ENCODE measurements at places on chromosomes 5 and 9. TPM values are rescaled to one million over a fixed set of nuclear protein-coding genes. Genes with fewer than 3 reads are reported as not detected.

DNA sequence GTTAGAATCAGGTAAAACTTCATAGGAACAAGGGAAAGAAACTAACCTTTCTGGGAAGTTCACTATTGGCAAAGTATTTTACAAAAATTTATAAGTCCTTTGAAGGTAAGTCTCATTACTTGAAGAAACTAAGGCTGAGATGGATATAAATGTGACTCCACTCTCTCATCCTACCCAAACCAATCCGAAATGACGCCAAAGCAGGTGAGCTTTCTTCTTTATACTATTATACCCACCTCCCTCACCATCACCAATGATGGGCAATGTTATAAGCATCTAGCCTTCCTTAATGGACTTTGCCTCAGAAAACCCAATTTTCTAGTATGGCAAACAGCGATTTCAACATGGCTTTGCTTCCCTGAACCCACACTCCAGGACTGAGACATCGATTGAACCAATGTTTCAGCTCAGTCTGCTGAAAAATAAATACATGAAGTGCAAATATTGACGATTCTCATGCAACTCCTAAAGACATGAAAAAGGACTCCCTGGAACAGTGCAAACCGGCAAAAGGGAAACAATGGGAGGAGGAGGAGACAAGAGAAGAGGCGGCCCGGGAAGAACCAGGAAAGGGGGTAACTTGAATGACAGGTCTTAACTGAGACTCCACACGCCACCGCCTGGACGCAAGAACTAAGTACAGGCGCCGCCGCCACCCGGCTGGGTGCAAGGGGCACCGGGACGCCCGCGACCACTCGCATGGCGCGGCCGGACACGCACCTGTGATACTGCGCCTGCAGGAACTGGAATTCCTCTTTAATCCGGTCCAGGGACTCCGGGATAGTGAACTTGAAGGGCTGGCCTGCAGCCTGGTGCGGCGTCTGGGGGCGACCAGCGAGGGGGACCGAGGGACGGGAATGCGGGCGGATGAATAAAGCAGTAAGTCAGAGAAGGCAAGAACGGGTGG, 2.5 kb downstream of the TLE1 start:
- H3K4me1 ChIP-seq, result peaks cover 8% of the 10 kb centered on the region
- H3K27ac ChIP-seq, result peak overlapping the region; percentile 89
- peak; percentile 92 for DNase-seq
- H3K4me3 ChIP-seq, result no peak overlapping the region
- no peaks in the 10 kb centered on the region for H3K27me3 ChIP-seq
- peaks cover 17% of the 10 kb centered on the region for H3K36me3 ChIP-seq

DNA sequence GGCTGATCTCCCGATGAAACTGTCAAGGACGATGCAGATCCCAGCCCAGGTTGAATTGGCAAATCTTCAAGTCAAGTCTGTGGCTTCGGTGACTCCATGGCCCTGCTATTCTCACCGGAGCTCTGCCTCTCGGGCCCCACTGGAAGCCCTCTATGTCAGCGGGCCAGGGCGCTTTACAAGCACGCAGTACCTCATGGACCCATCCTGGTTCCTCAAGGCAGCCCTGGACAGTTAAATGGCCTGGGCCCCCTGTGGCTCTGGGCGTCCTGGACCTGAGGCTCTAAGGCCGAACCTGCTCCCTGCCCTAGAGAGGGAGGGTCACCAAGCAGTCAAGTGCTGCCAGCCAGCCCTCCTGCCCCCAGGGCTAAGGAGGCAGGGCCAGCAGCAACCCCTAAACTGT, 45.3 kb downstream of the STC2 start:
- H3K36me3 ChIP-seq, result no peaks in the 10 kb centered on the region
- no peak overlapping the region for H3K27ac ChIP-seq
- no peak for DNase-seq

GRCh38 chr5:155508673-155509072, 495.1 kb downstream of the KIF4B start:
- no peak overlapping the region for H3K4me3 ChIP-seq
- no peak for DNase-seq
- no peaks in the 10 kb centered on the region for H3K27me3 ChIP-seq
- H3K36me3 ChIP-seq, result no peaks in the 10 kb centered on the region
- H3K27ac ChIP-seq, result no peak overlapping the region
- no peaks in the 10 kb centered on the region for H3K4me1 ChIP-seq

DNA sequence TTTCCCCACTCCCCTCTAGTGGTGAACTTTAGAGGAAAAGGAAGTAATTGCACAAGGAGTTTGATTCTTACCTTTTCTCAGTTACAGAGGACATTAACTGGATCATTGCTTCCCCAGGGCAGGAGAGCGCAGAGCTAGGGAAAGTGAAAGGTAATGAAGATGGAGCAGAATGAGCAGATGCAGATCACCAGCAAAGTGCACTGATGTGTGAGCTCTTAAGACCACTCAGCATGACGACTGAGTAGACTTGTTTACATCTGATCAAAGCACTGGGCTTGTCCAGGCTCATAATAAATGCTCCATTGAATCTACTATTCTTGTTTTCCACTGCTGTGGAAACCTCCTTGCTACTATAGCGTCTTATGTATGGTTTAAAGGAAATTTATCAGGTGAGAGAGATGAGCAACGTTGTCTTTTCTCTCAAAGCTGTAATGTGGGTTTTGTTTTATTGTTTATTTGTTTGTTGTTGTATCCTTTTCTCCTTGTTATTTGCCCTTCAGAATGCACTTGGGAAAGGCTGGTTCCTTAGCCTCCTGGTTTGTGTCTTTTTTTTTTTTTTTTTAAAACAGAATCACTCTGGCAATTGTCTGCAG, 25.3 kb downstream of the SLC22A5 start:
- H3K36me3 ChIP-seq, result peaks cover 81% of the 10 kb centered on the region
- H3K4me3 ChIP-seq, result no peak overlapping the region
- peak overlapping the region; percentile 33 for H3K27ac ChIP-seq
- no peak for DNase-seq
- H3K27me3 ChIP-seq, result no peaks in the 10 kb centered on the region

- peak; percentile 27 for DNase-seq
- peaks cover 7% of the 10 kb centered on the region for H3K4me1 ChIP-seq
- H3K27me3 ChIP-seq, result no peaks in the 10 kb centered on the region
- H3K36me3 ChIP-seq, result no peaks in the 10 kb centered on the region
- peak overlapping the region; percentile 35 for H3K27ac ChIP-seq
Measured at GRCh38 chr5:76742583-76742982, 26.7 kb downstream of the F2R start.

GRCh38 chr5:40932766-40933165, 23.5 kb downstream of the C7 start:
- no peak overlapping the region for H3K27ac ChIP-seq
- no peaks in the 10 kb centered on the region for H3K36me3 ChIP-seq
- no peaks in the 10 kb centered on the region for H3K4me1 ChIP-seq
- no peak overlapping the region for H3K4me3 ChIP-seq

GRCh38 chr9:120386390-120387131, 193.4 kb downstream of the CDK5RAP2 start:
- peaks cover 29% of the 10 kb centered on the region for H3K36me3 ChIP-seq
- peak; percentile 61 for DNase-seq
- no peak overlapping the region for H3K27ac ChIP-seq

Gene SLC34A3
- total RNA-seq, result not detected

Gene BHMT
- total RNA-seq, result not detected

Gene GAS1
- total RNA-seq, result 11.0 TPM

Gene GABRA1
- not detected for total RNA-seq

Gene RELL2
- total RNA-seq, result 12.5 TPM

All from MCF 10A (cell line).